ENCODE measurements at places on chromosomes 2 and 18.
A peak's percentile ranks its signal among the peaks of the same experiment; 100 is the strongest.

- DNase-seq, result no peak
Observed at GRCh38 chr18:14098428-14098827, 33.8 kb downstream of the ZNF519 start.

DNA sequence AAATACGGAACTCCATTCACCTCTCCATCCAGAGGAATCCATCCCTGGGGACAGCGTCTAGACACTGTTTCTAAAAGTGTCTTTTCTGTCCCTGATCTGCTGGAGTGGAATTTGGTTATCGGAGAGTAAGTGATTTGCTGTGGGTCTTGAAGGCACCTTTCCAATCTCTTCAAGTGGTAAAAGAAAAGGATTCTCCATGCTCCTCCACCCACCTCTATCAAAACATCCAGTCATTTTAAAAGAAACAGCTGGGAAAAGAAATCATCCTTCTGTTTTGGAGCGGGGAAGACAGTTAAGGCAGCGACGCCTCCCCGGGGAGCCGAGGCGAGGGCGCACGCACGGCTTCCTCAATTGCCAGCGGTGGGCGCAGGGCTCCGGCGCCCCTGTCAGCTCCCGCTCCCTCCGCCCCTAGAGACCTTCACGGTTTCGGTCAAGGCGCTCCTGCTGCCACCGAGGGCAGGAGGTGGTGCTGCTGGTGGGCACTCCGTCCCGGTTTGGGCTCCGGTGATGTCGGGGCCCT lies 547 bp downstream of the SLC35F5 start:
- peak; percentile 55 for DNase-seq

DNA sequence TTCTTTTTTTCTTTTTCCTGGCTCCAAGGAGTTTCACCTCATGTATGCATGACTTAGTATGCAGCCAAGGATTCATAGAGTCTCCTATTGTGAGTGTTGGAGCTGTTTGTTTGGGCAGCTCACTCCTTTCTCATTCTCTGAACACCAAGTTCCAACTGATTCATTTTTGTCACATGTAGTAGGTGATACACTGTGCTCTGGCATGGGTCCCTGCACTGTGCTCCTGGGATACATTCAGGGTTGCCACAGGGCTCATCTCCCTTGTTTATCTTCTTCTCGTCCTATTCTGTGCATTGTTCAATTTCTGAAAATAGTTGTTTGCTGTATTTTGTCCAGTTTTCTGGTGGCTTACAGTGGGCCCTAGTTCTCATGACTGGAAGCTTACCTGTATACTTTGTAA lies 96.8 kb downstream of the ZNF407 start:
- DNase-seq, result no peak

DNA sequence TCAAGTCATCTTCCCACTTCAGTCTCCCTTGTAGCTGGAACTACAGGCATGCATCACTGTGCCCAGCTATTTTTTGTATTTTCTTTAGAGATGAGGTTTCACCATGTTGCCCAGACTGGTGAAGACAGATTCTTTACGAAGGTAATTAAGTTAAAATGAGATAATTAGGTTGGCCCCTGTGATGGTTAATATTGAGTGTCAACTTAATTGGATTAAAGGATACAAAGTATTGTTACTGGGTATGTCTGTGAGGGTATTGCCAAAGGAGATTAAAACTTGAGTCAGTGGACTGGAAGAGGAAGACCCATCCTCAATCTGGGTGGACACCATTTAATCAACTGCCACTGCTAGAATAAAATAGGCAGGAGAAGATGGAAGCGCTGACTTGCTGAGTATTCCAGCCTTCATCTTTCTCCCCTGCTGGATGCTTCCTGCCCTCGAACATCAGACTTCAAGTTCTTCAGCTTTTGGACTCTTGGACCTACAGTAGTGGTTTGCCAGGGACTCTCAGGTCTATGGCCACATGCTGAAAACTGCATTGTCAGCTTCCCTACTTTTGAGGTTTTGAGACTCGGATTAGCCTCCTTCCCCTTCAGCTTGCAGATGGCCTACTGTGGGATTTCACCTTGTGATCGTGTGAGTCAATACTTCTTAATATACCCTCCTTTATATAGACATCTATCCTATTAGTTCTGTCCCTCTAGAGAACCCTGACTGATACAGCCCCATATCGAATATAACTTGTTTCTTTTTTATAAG lies 269.1 kb downstream of the TMX3 start:
- DNase-seq, result no peak

GRCh38 chr2:171319164-171319810 lies 114.5 kb downstream of the METTL8 start:
- no peak for DNase-seq

DNA sequence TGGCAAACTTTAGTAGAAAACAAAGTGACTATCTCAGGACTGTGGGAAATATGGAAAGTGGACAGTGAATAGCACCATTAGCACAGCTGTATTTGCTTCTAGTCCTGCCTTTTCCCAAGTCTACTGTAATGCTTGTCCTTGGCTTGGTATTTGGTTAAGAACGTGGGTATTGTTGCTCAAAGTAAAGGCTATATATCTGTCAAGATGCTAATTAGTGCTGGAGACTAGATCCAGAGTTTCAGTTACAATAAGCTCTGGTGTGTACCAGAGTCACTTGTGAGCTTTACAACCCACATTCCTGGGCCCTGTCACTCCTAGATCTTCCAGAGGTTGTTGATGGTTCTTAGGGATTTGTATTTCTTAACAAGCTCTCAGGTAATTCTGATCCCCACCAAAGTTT lies 313.6 kb downstream of the SLC8A1 start:
- DNase-seq, result no peak

- DNase-seq, result no peak
Observed at GRCh38 chr2:127428815-127429109, 10.5 kb downstream of the PROC start.

DNA sequence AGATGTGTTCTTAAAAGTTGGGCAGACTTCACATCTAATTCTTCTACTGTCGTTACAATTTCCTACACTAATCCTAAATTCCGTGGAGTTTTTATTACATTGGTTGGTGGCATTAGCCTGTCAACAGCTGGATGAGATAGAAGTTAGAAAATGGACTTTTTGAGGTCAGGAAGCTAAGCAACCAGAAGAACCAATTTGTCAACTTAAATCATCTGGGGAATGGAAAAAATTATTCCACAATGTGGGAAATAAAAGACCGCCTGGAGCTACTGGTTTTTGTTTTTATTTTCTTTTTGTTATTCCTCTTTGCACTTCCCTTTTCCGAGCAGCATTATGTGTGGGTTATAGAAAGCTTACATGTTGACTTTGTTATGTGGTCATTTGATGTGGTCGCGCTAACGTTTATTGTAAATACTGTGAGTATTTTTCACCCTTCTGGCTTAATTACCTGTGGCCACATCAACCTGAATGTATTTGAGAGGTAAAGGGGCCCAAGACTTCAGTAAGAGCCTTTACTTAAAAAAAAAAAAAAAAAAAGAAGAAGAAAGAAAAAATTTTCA lies 75.3 kb downstream of the PTPRM start:
- DNase-seq, result no peak

DNA sequence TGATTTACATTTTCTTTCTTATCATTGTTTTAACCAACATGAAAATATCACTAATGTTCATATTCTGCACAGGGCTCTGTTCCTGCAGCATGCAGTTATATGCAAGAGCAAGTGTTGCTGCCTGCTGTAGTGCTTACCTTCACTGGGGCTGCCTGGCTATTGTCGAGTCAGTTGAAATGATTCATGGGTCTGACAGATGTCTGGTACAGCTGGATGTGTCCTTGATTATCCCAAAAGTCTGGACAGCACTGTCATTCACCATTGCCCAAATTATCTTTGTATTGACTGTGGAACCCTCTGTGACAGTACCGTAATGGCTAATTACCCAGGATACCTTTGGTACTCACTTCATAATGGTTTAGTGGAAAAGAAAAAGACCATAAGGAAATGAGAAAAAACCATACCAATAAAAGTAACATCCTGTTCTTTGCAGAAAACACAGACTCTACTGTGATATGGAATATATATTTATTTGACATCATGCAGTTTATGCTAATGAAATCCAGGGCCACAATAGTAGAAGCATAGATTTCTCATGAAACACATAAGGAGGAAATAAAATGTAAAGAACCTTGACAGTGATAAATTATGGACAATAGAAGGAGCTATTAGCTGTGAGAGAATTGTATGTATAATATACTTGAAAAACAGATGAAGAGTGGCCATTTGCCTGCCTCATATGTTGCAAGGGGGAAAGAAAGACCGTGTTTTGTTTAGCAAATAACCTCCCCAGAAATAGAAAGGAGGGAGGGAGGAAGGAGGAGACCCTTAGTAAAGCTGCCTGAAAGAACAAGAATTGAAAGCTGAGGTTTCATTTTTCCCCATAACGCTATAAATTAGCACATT lies 249.8 kb upstream of the ATP5MC3 start:
- DNase-seq, result no peak

DNA sequence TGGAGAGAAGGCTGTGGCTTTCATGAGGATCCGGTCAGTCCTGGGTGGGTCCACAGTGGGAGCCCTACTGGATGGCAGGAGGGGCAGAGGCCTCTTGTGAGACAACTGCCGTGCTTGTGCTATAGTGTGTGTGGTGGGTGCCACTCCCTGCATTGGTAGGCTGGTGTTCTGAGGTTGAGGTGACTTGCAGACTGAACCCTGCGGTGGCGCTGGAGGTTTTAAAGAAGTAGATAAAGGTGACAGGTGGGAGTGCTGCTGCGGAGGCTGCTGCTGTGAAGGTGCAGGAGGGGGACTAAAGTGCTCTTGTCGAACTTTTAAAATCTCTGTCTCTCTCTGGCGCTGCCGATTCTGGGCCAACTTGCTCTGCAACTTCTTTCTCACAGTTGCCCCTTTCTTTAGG lies 29.7 kb downstream of the INO80D start:
- no peak for DNase-seq

- no peak for DNase-seq
Observed at GRCh38 chr2:173119069-173119807, 43.6 kb downstream of the MAP3K20 start.

DNA sequence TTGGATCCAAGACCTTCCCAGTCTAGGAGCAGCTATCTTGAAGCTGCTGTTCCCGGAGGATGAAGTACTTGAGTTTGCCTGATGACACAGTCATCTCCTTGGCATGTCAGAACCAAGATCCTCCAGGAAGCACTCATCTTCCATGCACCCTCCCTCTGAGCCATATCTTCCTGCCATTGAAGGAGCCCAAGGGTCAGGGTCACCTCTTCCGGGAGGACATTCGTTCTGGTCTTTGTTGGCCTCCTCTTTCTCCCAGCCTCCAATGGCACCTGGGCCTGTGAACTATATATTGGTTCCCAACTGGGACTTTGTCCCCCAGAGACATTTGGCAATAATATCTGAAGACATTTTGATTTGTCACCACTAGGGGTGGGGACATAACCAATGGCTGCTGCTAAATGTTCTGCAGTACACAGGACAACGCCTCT lies 4.2 kb upstream of the MYO7B start:
- no peak for DNase-seq

DNA sequence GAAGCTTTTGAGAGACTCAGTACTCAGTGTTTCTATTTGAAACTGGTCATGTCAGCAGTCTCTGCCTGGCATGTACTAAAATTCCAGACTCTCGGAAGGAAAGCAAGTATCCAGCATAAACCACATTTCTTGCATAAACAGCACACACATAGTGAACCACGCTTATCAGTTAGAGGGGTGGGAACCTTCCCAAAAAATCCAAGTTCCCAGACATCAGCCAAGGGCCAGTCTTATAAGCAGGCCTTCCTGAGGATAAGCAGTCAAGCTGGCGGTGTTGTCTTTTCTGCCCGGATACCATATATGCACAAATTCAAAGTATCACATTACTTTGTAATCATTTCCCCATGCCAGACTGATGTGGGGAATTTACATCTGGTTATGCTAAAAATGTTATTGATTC lies 73.6 kb downstream of the ST6GAL2 start:
- no peak for DNase-seq

DNA sequence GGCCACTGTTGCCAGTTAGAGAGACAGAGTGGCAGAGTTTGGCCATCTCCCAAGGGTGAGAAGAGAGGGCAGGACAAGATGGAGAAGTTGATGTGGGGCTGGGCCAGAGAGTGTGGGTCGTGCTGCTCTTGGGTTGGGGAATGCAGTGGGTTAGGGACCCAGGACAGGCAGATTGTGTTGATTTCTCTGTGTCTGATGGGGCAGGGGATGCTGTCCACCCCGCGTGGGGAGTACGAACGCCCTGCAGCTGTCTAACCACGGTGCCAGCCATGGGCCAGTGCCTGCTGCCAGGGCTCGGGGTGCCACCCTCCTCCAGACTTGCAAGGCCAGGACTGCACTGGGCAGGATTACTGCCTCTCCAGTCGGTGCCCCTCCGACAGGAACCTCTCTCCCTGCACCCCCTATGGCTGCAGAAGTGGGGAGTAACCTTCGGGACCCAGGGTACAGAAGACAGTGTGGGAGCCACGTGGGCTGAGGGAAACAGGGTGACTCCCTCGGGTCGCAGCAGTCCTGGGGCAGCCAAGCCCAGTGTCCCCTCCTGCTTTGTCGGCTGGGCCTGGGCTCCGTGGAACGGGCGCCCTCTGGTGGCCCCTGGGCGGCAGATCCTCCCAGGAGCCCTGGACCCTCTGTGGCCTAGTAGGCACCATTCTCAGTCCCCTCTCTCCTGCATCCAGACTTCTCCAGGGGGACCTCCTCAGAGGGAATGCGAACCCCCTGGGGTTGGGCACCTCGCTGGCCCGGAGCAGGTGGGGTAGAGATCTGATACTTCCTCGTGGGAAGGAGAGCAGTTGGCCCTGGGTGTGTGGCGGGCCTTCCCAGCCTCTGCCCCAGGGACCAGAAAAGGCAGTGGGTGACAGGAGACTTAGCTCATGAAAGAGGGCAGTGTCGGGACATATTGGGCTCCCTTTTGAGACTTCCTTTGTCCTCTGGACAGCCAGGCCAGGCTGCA lies 2.7 kb downstream of the GPC1 start:
- DNase-seq, result peak; percentile 53

DNA sequence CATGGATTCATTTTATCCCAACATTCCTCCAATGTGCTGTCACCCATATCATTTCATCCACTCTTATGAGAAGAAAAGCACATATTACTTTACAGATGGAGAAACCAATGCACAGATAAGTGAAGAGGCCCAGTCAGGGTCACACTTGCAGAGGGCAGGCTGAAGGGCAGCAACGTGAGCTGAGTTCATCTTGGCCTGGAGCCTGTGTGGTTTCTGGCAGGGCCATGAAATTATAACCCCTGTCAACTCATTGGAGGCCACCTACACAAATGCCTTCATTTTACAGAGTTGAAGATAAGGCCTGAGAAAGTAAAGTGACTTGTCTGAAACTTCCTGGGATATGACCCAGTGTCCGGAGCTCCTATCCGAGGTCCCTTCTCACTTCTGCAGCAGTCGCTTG lies 88.4 kb upstream of the NRP2 start:
- DNase-seq, result no peak

- DNase-seq, result peak; percentile 35
Observed at GRCh38 chr2:136246086-136246669, 128.2 kb upstream of the CXCR4 start.

All from hematopoietic multipotent progenitor cell treated with erythropoietin and hydrocortisone succinate and interleukin-3 and kit ligand, for 8 days (in vitro differentiated cells).